ENCODE measurements at places on chromosomes 2 and 18.

GRCh38 chr2:74162951-74163350 is 15.2 kb upstream of the BOLA3 start:
- DNase-seq, result no peak

DNA sequence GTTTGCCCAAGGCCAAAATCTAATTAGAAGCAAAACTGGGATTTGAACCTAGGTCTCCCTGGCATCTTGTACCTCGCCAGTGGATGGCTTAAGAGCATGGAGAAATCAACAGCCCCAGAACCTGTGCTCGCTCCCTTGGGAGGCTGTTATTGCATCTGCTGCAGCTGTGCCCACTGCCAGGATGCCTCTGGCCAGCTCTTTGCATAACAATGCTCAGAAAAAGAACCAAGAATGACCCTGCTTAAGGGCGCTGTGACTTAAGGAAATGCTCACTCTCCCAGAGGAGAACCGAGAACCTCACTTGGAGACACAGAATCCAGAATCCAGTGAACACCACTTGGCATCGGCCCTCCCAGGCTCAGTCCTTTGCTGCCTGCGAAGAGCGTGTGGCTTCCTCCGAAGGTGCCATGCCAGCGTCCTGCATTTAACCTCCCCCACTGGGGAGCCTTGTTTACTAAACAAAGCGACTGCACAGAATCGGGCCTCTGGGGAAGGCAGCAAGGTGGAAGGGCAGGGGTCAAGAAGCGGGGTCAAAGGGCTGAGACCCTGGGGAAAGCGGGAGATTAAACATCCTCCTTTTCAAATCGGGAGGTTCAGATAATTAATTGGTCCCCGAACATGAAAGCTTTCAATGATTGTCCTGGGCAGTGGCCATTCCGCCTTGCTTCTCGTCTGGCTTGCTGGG is 71.0 kb upstream of the BOD1L2 start:
- no peak for DNase-seq

- DNase-seq, result no peak
Measured at GRCh38 chr2:211867845-211868451, 670.7 kb downstream of the ERBB4 start.

DNA sequence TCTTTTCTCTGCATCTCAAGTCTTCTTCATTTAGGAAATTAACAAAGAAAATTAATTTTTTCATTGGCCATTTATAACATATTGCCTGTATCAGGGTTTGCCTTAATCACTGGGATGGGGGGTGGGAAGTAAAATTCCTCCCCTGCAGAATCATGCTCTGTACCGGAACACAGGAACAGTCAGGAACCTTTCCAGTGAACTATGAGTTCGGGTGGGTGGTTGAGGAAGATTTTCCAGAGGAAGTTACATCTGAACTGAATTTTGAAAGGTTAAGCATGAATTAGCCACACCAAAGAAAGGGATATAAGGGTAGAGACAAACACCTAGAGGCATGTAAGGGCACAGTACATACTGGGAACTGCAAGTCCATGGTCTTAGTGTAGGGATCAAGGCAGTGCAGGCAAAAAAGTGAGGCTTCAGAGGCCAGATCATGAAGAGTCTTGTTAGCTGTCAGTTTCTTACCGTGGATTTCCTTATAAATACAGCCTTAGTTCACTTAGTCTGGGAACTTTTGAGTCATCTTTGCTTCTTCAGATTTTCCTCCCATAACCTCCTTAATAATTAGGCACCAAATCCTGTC is 55.6 kb downstream of the FAM117B start:
- no peak for DNase-seq

- DNase-seq, result no peak
Measured at GRCh38 chr2:30492185-30492584, 45.1 kb downstream of the LCLAT1 start.

DNA sequence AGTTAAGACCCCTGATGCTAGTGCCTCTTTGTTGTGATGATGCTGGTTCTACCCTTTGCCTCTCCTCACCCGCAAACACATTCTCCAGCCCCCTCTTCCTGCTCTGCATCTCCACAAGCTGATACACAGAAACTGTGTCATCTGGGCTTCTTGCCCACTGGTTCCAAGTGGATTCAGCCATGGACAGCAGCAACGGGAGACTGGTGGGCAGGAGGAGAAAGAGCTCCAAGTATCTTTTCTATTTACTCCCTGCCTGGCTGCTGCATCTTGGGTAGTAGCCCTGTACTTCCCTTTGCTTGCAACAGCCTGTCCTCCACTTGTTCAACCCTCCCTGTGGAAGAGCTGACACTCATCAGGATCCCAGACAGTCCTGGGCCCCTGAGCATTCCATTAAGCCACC is 655.1 kb upstream of the RAB6C start:
- DNase-seq, result no peak

DNA sequence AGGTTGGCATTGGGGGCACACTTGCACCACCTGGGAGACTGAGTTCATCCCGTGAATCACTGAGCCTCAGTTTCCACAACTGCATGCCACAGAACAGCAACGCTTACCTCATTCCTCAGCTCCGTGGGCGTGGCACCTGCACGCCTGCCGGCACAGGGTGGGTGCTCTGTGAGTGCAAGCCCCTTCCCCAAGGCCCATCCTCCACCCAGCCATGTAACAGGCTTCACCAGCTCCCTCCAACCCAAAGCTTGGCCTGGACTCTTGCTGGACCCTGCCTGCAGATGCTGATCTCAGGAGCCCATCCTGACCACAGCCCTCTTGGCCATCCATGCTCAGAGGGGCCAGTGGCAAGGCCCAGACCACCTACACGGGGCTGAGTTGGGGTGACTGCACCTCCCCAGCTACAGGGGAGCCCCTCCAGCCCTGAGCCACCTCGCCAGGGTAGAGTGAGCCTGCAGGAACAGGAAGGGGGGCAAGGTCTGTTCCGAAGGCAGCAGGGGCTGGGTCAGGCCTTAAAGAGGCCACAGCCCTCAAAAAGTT is 1.8 kb downstream of the PRLH start:
- DNase-seq, result peak; percentile 45

DNA sequence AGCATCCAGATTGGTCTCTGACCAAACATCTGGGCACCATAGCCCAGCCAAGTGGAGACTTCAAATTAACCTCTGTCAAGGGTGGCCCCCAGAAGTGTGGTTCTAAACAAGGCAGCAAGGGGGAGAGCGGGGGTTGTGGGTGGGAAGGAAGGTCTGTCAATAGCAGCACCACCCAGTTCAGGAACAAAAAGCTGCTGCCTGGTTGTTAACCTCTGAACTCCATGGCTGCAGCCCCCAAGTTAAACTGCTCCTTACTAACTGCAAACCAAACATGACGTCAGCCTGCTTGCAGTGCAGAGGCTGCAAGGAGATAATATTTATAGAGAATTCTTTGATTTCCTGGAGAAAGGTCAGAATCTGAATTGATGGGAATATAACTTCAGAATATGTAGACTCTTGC is 76.5 kb downstream of the ARL4C start:
- DNase-seq, result no peak

DNA sequence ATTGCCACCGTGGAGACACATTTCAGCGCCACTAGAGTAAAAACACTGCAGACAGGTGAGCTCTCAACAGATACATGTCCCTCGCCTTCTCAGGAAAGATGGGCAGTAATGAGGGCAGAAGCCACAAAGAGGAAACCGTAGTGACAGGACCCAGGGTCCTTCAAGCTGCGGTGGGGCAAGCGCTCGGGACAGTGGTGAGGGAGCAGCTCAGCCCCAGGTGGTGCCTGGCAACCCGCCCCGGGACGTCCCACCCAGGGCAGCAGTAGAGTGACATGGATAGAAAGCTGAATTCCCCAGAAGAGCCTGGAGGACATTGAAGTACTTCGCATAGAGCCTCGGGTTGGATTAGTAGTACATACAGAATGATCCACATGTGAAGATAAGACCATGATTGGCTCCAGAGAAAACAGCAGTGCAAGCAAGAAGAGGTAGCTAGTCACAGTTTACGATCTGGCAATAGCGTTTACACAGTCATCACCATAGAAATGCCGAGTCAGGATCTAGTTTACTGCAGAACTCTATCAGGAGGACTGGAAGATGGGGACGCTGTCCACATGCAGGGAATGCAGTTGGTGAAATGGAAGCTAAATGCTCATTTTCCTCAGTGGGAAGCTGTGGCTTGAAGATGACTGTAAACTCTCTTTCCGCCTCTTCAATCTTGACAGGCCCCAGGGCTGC is 37.4 kb upstream of the ALPP start:
- DNase-seq, result peak; percentile 57

DNA sequence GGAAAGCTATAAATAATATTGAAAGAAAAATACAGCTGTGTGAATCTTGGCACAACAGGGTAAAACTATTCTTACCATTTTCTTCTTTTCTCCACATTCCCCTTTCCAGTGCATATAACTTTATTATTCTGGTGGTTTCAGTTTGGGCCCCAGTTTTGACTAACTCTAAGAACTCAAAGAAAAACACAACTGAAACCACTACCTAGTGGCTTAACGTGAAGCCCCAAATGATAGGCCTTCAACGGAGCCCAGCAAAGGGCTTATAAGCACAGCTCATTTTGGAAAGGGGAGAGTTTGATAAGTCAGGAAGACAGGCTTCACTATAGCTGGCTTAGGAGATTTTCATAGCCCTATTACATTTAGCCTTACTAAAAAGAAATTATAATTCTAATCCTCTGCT is 62.4 kb downstream of the PPP1R1C start:
- DNase-seq, result no peak

DNA sequence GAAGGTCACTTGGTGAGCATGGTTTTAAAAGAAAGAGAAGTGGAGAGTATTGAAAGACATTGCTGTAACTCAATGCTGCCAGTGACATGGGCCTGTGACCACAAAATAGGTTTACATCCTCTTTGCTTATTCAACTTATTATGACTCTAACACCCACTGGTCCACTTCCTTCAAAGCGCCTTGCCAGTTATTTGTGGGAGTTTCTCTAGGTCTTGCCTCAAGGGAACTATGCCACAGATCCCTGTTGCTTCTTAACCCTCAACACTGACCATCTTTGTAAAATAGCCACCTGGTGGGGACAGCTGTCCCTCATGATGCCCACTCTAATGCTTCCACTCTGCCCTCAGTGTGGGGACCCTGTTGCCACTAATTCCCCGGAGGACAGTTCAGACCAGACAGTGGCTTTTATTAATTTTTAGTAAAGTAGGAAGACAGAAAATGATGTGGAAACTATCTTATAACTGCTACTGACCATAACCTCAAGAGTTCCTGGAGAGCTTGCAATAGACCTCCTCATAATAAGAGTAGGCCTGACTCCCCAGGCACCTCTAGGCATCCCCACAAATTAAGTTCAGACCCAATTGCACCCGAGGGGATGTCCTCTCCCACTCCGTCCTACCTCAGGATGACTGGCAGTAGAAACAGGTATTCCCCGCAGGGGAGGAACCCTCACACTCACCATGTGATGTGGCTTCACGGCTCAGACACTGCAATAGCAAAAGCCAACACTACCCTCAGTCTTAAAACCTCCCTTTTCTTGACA is 31.3 kb upstream of the SLC25A52 start:
- DNase-seq, result no peak

- no peak for DNase-seq
Measured at GRCh38 chr2:25491966-25492532, 150.3 kb upstream of the DNMT3A start.

- DNase-seq, result no peak
Measured at GRCh38 chr18:36411745-36412168, 114.2 kb downstream of the FHOD3 start.

GRCh38 chr2:73614105-73614504 is 28.1 kb downstream of the NAT8 start:
- DNase-seq, result no peak

DNA sequence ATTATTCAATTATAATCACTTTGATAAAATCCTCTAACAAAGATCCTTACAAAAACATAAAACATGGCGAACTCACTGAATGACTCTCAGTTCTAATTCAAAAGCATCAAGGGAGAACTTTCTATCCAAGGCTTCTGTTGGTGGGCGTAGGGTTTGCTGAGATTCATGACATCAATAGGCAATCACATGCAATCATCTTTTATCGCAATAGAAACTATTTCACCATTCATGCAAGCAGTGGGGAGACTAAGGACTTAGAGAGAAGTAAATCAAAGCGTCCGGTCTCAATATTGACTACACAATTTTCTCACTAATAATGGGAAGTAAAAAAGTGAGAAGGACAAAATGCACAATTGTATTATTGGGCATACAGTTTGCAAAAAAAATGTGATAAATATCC is 168.7 kb downstream of the SCG2 start:
- no peak for DNase-seq

- peak; percentile 58 for DNase-seq
Measured at GRCh38 chr2:26556309-26557243, 78.7 kb upstream of the OTOF start.

DNA sequence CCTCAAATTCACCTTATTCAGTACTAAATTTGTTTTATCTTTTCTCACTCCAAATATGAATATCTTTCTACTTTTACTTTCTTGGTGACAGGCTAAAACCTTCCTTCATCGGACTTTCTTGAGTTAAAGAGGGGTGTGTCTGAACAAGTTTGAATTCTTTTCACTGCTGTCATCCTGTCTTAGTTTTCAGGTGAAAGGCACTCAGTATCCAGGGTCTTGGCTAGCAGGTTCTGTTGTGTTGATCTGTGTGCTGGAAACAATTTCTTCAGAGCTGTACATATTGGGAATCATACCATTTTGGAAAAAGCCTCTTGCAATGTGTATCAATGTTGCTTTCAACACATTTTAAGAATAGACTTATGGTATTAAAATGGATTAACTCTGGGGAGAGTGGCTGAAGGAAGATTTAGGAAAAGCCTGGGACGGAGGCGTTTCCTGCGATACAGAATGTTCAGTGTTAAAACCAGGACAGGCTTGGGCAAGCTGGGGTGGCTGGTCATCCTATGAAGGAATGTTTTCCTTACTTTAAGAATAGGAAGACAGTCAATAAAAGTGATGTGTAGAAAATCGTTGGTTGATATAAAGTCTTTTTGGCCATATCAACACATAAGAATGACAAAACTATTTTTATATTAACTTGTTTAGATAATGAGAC is 350.7 kb upstream of the SPRED2 start:
- no peak for DNase-seq

DNA sequence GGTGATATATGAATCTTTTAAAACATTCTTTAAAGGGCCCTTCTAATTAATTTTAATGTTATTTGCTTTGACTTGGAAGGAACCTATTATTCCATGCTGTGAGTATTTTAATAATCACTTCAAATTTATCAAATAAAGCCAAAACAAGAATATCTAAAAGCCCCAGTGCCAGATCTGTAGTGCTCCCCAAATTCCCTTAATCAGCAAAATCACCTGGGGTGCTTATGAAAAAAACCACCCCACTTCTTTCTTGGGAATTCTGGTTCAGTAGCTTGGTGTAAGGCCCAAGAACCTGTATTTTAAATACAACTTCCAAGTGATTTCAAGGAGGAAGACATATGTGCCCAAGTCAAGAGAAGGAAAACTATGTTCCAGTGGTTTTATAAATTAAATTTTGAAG is 202.4 kb upstream of the OSR1 start:
- DNase-seq, result no peak

GRCh38 chr2:144516981-144517865 is 2.7 kb downstream of the ZEB2 start:
- peak; percentile 82 for DNase-seq

GRCh38 chr2:9329497-9329896 is 93.8 kb downstream of the ITGB1BP1 start:
- DNase-seq, result no peak

- DNase-seq, result no peak
Measured at GRCh38 chr18:23710068-23710527, 20.8 kb downstream of the LAMA3 start.

GRCh38 chr18:35271656-35272055 is 18.4 kb downstream of the ZSCAN30 start:
- no peak for DNase-seq
